HT-29 (cell line): ENCODE measurements at places on chromosomes 7 and 10.

DNA sequence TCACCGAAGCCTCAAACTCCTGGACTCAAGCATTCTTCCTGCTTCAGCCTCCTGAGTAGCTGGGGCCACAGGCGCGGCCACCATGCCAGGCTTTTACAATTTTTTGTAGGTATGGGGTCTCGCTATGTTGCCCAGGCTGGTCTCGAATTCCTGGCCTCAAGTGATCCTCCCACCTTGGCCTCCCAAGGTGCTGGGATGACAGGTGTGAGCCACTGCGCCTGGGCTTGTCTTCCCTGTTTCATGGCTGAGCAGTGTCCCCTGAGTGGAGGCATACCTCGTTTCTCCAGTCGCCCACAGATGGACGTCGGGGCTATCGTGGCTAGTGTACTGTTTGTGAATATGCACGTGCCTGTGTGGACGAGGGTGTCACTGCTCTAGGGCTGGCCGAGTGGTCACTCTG, 11.3 kb downstream of the INPP5A start:
- DNase-seq, result no peak

- no peak for DNase-seq
Observed at GRCh38 chr10:127907411-127908105, 655 bp downstream of the PTPRE start.

GRCh38 chr7:111796671-111797070, 234.4 kb upstream of the IMMP2L start:
- DNase-seq, result peak; percentile 17

DNA sequence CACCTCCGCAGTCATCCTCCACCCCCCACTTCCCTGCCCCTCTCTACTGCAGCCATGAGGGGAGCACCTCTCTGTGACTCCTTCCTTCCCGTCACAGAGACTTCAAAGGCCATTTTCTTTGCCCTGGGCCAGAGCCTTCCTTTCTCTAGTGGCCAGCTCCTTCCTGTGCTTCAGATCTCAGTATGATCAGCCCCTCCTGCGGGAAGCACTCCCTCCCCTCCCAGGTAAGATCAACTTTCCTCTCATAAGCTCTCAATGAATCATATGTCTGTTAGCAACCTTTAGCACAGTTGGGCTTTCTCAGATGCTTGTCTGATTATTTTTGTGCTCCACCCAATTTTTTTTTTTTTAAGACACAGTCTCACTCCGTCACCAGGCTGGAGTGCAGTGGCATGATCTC, 241.0 kb upstream of the PRSS1 start:
- peak; percentile 94 for DNase-seq

GRCh38 chr10:127920306-127921074, 13.6 kb downstream of the PTPRE start:
- no peak for DNase-seq

DNA sequence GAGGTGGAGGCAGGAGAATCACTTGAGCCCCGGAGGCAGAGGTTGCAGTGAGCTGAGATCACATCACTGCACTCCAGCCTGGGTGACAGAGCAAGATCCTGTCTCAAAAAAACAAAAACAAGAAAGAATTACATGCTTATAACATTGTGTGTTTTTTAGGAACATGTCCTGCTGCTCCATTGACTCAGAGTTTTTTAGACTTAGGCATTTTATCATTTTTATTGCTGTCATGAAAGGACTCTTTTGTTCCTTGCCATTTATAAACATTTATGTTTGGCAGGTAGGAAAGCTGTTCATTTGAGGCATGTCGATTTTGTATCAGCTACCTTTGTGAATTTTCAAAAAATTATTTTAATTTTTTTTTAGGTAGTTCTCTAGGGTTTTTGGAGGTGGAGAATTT, 20.3 kb downstream of the COL26A1 start:
- DNase-seq, result no peak

GRCh38 chr7:108372618-108373017, 83.6 kb downstream of the NRCAM start:
- no peak for DNase-seq

DNA sequence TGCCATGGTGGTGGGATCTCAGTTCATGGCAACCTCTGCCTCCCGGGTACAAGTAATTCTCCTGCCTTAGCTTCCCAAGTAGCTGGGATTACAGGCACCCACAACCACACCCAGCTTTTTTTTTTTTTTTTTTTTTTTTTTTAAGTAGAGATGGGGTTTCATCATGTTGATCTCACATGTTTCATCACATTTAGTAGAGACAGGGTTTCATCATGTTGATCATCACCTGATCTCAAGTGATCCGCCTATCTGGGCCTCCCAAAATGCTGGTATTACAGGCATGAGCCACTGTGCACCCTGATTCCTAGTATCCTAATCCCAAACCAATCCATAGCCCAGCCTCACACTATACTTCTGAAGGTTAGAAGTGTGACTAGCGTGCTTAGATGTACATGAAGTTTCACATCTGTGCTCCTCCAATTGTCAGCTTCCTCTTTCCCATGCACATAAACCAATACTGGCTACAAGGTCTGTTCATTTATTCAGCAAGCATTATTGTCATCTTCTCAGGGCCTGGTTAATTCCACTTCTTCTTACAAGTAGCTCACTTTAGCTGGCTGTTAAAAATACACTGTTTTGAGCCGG, 6.8 kb upstream of the NAT16 start:
- DNase-seq, result no peak

DNA sequence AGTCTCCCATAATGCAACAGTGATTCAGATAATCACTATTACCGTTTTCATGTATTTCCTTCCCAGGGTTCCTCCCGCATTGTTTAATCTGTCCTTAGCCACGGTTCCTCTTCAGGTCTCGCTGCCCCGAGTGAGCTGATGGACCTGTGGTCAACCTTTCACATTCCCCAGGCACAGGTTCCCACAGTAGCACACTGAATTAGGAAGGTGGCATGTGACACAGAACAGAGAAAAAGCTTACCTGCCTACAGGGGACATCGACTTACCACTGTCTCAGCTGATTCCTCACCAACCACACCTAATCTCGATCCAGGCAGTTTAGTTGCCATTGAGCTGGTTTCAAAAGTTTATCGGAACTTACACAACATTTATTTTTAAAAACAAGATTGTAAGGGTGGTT, 72.2 kb downstream of the MTURN start:
- peak; percentile 15 for DNase-seq

DNA sequence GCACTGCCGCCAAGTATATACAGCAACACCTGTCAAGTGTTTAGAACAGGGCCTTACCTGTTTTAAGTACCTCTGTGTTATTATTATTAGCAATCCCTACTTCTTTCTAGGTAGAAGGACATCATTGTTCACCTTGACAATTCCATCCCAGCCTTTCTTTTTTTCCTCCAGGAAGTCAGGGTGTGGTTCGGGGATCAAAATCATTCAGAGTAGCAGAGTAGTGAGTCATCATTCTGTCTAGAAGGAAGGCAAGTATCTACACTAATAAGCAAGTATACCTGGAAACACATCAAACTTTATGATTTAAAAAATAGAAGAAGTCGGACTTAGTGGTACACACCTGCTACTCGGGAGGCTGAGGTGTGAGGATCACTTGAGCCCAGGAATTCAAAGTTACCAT, 25.5 kb upstream of the CAPZA2 start:
- DNase-seq, result peak; percentile 28

DNA sequence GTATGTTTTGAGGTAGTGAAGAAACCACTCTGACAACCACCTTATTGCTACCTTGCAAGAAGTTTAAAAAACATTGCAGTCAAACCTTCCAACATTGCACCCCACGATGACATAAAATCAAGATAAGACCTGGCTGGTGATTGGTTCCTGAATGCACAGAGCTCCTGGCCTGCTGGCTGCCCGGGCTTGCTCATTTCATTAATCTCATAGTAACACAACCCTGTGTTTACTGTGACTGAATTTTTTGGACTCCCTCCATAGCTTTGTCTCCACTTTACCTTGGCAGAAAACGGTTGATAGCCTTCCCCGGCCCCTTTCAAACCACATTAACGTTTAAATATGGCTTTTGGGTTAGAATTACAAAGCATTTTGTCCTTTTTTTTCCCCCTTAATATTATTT, 27.5 kb downstream of the VWA2 start:
- DNase-seq, result no peak

GRCh38 chr10:106714734-106715555, 449.6 kb downstream of the SORCS1 start:
- DNase-seq, result no peak

DNA sequence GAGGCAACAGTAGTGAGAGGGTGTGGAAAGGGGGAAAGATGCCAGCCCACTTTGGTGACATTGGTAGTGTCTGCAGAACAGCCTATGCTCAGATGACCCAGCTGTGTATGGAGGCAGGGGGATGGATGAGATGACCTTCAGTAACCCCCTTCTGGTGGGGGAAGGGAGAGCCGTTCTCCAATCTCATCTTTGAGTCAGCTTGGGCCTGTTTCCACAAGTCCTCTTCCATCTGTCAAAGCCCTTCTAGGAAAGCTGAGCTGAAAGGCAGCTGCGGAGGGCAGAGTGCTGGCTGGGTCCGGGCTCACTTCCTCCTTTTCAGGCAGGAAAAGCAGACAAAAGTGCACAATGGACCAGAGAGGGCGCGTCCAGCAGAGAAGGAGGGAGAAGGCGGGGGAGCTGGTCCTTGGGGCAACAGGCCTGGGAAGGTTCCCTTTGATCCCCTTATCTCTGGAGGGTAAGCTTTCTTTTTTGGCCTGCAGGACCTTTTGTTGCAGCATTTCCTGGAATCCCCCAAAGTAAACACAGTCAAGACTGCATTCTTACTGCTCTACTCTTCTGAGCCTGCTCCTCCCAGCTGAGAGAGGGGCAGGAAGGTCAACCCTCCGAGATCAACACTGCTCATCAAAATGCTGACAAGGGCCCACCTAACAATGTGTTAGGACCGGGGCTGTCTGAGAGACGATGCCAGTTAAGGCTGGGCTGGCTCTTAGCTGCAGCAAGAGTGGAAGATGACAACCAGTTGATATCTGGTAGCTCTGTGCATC, 1.2 kb upstream of the LRMDA start:
- DNase-seq, result no peak

- no peak for DNase-seq
Observed at GRCh38 chr7:44631458-44632115, 25.2 kb downstream of the OGDH start.

DNA sequence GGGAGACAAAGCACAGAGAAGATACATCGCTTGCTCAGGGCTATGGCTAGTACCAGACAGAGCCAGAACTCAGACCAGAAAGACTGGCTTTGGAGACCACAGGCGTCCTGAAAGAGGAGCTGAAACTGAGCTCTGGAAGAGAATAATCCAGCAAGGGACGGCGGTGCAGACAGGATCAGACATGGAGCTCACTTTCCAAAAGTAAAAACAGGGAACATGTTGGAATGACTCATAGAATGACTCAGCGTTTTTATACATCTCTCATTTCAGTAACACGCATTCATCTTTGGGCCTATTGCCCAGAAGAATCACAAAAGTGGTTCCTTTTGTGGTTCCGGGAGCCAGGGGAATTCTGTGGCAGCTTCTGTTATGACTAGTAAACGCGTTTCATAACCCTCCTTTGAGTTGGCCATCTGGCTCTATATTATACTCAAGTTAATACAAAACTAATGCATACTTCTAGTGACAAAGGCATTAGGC, 37.2 kb downstream of the PLEKHS1 start:
- DNase-seq, result peak; percentile 14

DNA sequence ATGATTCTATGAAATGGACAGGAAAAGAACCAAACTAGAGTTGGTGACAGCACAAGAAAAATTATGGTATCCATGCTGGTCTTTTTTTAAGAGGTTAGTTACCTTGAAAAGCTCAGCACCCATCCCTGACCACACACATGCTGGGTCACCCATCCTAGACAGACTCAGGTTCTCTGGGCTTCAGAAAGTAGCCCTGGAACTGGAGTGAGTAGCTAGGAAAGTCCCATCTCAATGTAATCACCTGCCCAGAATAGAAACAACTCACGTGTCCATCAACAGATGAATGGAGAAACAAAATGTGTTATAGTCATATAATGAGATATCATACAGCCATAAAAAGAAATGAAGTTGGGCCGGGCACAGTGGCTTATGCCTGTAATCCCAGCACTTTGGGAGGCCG, 37.0 kb downstream of the GSDME start:
- no peak for DNase-seq

DNA sequence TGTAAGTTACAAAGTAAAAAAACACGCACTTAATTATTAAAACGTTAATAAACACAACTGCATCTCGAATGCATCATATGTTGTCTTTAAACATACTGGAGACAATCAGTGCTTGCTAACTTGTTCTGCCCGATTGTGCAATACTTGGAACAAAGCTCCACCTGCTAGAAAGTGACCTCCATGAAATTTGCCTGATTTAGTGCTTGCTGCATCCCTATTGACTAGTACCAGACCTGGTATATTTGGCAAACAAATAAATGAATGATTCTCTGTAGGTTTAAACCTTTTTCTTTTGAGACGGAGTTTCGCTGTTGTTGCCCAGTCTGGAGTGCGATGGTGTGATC, 6.2 kb downstream of the BZW2 start:
- no peak for DNase-seq

DNA sequence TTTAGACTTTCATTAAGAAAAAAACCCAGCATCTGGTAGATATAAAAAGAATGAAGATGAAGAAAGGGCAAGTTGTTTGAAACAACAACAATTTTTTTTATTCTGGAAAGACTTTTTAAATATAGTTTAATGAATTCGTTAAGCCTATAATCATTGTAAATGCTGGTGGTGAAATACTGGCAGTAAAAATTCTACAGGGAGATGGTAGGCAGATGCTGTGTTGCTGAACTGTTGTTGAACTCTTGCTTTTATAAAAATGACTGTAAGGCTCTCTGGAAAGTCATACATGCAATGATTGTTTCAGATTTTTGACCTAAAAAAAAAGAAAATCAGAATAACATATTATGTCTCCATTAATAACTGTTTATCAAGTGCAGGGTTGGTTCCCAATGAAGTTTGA, 39.0 kb downstream of the SCIN start:
- DNase-seq, result no peak

- no peak for DNase-seq
Observed at GRCh38 chr10:68566955-68567354, 6.8 kb downstream of the TET1 start.

- no peak for DNase-seq
Observed at GRCh38 chr7:56091591-56091990, 1.2 kb downstream of the PHKG1 start.

DNA sequence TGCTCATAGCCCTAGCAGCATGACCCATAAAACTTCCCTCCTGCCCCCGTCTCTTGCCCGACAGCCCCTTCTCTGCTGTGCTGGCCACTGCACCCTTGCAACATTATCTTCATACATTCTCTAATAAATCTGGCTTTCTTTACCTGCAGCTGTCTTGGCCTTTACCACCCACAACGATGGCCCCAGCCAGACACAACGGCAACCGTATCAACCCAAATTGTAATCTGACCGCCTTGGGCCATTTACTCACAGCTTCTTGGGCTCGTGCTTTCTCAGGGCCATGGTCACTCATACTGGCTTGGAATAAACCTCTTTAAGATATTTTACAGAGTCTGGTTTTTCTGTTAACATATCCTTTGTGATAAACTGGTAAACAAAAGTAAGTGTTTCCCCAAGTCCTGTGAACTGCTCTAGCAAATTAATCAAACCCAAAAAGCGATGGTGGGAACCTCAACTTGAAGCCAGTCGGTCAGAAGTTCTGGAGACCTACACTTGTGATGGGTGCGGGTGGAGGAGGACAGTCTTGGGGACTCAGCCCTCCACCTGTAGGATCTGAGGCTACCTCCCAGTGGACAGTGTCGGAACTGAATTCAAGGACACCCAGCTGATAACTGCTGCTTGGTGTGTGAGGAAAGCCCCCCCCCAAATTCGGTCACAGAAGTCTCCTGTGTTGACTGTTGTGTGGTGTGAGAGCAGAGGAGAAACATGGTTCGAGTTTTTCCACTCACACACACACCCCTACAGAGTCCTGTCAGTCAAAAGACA, 87.6 kb upstream of the ATP6V0A4 start:
- DNase-seq, result no peak

- DNase-seq, result peak; percentile 39
Observed at GRCh38 chr7:84191842-84192241, 2.7 kb downstream of the SEMA3A start.
